ENCODE measurements at places on chromosomes 13 and 19. TPM values are rescaled to one million over a fixed set of nuclear protein-coding genes. Genes with fewer than 3 reads are reported as not detected.

- DNase-seq = peak; percentile 28
Measured at GRCh38 chr19:17687857-17688784, at the start of gene UNC13A. Gene UNC13A, minus strand, starts transcription at chr19:17688354. Its CDS starts 155 bp downstream, at chr19:17688199.

Gene TTC9B
- not detected for total RNA-seq

- DNase-seq = no peak
Measured at GRCh38 chr19:34096020-34096915, 76.0 kb upstream of the LSM14A start.

Gene ZNF473
- total RNA-seq = 10.1 TPM

Gene LILRA2
- not detected for total RNA-seq

- DNase-seq = no peak
Measured at GRCh38 chr19:44684892-44685863, 13.8 kb upstream of the CEACAM16 start.

DNA sequence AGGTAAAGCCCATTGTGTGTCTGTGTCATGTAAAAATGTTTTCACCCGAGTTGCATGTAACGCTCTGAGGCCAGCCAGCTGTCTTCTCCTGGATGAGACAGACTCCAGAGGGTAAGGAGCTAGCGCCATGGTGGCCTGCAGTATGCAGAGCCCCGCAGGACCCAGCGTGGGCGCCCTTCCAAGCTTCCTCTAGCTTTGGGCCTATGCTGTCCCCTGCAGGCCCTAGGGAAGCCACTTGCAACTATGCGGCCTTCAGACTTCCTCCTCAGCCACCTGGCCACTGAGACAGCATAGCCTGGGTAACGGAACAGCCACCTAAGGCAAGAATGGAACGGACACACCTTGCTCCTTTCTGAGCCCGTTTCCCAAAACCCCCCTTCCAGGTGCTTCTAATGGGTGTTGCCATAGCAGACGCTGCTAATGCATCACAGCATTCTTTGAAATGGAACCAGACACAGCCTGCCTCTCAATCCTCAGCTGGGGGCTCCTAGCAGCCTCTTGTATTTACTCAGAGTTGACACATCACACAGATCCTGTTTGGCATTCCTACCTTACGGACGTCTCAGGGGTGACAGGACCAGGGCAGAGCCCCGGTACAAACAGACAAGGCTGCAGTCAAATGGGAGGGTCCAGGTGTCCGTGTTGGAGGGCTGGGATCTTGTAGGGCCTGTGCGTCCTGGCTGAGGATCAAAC, 6.2 kb downstream of the FAM32A start:
- DNase-seq = no peak

Gene POU2F2
- 65.8 TPM for total RNA-seq

Gene FAM32A
- 72.8 TPM for total RNA-seq

- DNase-seq = no peak
Measured at GRCh38 chr13:108142702-108143436, 72.5 kb downstream of the LIG4 start.

Gene PROSER3
- total RNA-seq = 39.5 TPM

GRCh38 chr19:41535029-41535622, 40.8 kb upstream of the CEACAM21 start:
- DNase-seq = no peak
